Liver (tissue), 10 donors: ENCODE measurements at places on chromosomes 5 and 9. TPM values are rescaled to one million over a fixed set of nuclear protein-coding genes. Genes with fewer than 3 reads are reported as not detected.
A peak's percentile ranks its signal among the peaks of the same experiment; 100 is the strongest.

The SLC34A3 gene
- total RNA-seq = not detected

The IFNB1 gene
- total RNA-seq = not detected

DNA sequence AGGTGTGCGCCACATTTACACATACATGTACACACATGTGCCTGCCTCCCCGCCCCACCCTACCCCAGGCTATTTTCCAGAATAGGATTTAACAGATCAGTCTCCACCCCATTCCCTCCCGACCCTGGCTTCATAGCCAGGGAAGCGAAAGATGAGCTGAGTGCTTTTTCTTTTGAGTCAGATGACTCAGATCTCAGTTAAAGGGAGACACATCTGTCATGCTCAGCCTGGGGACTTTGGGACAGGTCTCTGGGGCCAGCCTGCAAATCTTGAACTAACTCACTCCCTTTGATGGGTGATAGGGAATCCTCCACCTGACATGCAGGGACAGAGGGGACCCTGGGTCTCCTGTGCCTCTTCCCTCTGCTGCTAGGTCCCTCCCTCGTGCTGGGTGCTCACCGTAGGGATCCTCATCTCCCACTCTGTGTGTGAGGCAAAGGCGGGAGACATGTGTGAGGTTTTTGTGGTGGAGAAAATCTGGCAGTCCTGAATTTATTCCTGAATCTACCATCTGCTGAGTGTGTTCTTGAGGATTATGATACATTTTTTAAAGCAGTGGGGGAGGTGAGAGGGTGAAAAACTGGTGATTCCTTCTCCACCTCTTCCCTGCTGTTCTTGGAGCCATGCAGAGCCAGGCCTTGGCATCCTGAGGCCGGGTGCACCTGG is 37.7 kb downstream of the NEUROG1 start:
- peaks cover 6% of the 10 kb centered on the region for H3K27me3 ChIP-seq
- H3K36me3 ChIP-seq = no peaks in the 10 kb centered on the region
- no peak overlapping the region for H3K4me3 ChIP-seq
- no peaks in the 10 kb centered on the region for H3K4me1 ChIP-seq

GRCh38 chr5:160390787-160391696 is 8.8 kb downstream of the FAM200C start:
- no peak overlapping the region for H3K4me3 ChIP-seq
- no peaks in the 10 kb centered on the region for H3K27me3 ChIP-seq
- no peaks in the 10 kb centered on the region for H3K36me3 ChIP-seq
- H3K4me1 ChIP-seq = no peaks in the 10 kb centered on the region
- no peak for DNase-seq

- no peaks in the 10 kb centered on the region for H3K36me3 ChIP-seq
- no peaks in the 10 kb centered on the region for H3K4me1 ChIP-seq
- H3K27ac ChIP-seq = no peak overlapping the region
- no peaks in the 10 kb centered on the region for H3K27me3 ChIP-seq
- no peak for DNase-seq
- H3K4me3 ChIP-seq = no peak overlapping the region
Measured at GRCh38 chr9:70616228-70616990, 202.0 kb upstream of the KLF9 start.

The PCDHB13 gene
- total RNA-seq = 0.19 TPM

DNA sequence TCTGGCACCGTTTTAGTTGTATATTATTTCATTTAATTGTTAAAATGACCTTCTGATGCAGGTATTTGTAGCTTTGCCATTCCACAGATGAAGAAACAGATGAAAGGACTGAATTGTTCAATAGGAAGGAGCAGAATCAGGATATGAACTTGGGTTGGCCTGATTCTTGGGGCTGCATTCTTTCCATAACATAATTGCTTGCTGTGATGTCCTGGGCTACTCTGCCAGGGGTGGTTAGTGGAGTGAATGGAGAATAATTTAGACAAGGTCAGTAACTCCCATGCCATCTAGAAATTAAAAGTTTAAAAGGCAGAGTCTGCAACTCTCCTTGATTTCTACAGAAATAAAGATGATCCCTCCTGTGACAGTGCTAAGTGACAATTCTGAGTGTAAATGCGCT is 15.9 kb downstream of the TLR4 start:
- no peaks in the 10 kb centered on the region for H3K36me3 ChIP-seq
- H3K4me3 ChIP-seq = no peak overlapping the region
- H3K4me1 ChIP-seq = peaks cover 3% of the 10 kb centered on the region
- DNase-seq = no peak
- peak overlapping the region; percentile 65 for H3K27ac ChIP-seq

GRCh38 chr5:43309122-43309521 is 4.1 kb downstream of the HMGCS1 start:
- no peak for DNase-seq
- H3K27me3 ChIP-seq = no peaks in the 10 kb centered on the region
- no peaks in the 10 kb centered on the region for H3K36me3 ChIP-seq
- no peak overlapping the region for H3K4me3 ChIP-seq
- no peak overlapping the region for H3K27ac ChIP-seq

The SLC25A2 gene
- total RNA-seq = 0.42 TPM

DNA sequence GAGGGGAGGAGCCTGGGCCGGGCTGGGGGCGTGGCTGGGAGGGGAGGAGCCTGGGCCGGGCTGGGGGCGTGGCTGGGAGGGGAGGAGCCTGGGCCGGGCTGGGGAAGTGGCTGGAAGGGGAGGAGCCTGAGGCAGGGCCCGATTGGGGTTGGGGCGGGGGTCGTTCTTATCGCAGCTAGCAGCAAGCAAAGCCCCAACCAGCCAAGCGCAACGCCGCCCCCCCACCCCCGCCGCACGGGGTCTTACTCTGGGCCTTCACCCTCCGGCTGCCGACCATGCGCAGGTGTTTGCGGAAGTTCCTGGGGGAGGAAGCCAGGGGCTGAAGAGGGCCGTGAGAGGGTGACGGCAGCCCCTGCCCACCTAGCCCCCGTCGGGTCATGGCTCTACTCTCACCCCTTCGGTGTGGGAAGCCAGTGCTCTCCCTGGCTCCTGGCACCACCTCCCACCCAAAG is 5.0 kb downstream of the NSMF start:
- peaks cover 5% of the 10 kb centered on the region for H3K36me3 ChIP-seq
- peak overlapping the region; percentile 58 for H3K4me3 ChIP-seq
- peak overlapping the region; percentile 92 for H3K27ac ChIP-seq

DNA sequence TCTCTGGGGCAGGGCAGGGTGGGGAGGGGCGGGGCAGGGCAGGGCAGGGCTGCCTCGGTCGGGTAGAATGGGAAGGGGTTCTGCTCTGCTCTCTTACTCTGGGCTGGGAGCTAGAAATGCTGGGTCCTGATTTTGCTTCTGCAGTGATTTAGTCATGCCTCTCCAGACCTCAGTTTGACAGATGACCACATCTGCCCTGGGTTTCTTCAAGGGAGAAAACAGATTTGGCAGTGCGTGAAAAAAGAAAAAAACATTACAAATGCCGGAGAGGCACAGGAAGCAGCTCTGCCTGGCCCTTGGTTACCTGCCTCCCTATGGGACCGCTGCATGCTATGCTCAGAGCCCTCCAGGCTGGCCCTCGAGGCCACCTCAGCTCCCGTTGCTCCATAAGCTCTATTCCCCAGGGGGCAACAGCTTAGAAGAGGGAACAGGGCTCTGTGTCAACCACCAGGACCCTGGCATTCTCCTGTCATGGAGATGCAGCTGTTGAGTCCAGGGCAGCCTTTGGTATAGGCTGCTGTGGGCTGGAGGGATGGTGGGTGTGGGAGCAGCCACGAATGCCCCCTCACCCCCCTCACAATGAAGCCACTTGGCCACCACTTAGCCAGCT is 53.2 kb upstream of the UBTD2 start:
- H3K27me3 ChIP-seq = no peaks in the 10 kb centered on the region
- no peak for DNase-seq
- no peaks in the 10 kb centered on the region for H3K36me3 ChIP-seq
- H3K4me3 ChIP-seq = no peak overlapping the region
- H3K27ac ChIP-seq = no peak overlapping the region

DNA sequence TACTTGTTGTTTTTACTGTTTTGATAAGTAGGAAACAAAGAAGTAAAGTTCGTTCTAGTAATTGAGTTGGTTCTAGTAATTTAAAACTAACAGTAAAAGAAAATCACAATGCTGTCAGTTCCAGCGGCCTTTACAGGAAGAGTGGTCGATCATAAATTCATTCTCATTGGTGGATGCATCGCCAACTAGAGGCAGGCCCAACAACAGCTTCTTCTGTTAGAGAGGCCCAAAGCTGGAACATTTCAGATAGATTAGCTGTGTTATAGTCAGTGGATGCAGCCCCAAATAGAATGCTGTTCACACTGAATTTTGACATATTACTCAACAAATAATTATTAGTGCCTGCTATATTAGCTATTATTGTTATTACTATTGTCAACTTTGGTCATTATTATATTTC is 80.8 kb downstream of the ARRDC3 start:
- no peak overlapping the region for H3K4me3 ChIP-seq
- no peaks in the 10 kb centered on the region for H3K36me3 ChIP-seq
- H3K27ac ChIP-seq = no peak overlapping the region
- H3K27me3 ChIP-seq = no peaks in the 10 kb centered on the region
- no peaks in the 10 kb centered on the region for H3K4me1 ChIP-seq

The GPR21 gene
- total RNA-seq = 0.67 TPM

- no peaks in the 10 kb centered on the region for H3K4me1 ChIP-seq
- no peaks in the 10 kb centered on the region for H3K27me3 ChIP-seq
- H3K36me3 ChIP-seq = no peaks in the 10 kb centered on the region
- no peak overlapping the region for H3K27ac ChIP-seq
- DNase-seq = no peak
Measured at GRCh38 chr5:156759156-156759555, 90.9 kb upstream of the PPP1R2B start.

DNA sequence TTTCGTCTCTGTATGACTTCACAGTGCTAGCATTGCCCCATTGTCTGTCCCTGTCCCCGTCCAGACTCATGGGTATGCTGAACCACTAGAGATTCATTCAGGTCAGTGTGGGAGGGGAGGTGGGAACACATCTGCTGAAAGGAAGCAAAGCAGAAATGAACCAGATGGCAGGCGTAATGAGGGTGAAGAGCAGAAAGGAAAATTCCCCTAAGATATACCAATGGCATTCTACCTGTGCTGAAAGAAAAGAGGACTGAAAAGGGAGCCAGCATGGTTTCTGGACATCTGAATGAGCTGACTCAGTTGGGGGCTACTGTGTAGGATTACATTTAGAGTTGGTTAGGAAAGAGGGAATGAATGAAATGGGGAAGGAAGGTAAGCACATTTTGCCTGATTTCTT is 678.7 kb downstream of the MAT2B start:
- DNase-seq = no peak
- H3K4me1 ChIP-seq = no peaks in the 10 kb centered on the region
- no peak overlapping the region for H3K4me3 ChIP-seq
- no peaks in the 10 kb centered on the region for H3K36me3 ChIP-seq
- no peak overlapping the region for H3K27ac ChIP-seq
- no peaks in the 10 kb centered on the region for H3K27me3 ChIP-seq

DNA sequence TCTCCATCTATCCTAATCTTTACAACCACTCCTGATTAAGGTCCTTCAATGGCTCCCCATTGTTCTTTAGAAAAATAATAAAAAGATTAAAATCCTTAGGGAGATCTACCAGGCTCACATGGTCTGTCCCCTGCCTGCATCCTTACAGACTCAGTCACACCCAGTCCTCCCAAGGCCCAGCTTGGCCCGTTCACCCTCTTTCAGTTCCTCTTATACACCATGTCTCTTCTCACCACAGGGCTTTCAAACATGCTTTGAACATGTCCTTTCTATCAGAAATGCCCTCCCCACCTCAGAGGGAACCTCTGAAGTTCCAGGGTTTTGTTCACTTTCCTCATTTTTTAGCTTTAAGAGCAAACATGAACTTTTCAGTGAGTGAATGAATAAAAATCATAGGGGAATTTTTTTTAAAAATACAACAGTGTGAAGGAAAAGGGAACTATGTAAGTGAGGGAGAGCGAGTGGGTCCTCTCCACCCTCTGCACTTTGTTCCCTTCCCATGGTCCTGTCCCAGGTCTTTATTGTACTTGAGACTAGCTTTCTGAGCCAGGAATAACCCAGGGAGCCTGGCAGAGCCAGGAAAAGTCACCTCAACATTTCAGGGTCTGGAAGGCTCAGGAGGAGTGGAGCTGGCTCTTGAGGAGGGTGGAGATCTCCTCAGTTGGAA is 55.3 kb downstream of the TRPC7 start:
- no peak overlapping the region for H3K4me3 ChIP-seq
- H3K27ac ChIP-seq = no peak overlapping the region
- no peaks in the 10 kb centered on the region for H3K4me1 ChIP-seq
- H3K36me3 ChIP-seq = no peaks in the 10 kb centered on the region
- H3K27me3 ChIP-seq = no peaks in the 10 kb centered on the region

GRCh38 chr5:72480841-72481240 is 26.4 kb downstream of the ZNF366 start:
- no peak overlapping the region for H3K4me3 ChIP-seq
- H3K4me1 ChIP-seq = no peaks in the 10 kb centered on the region
- H3K36me3 ChIP-seq = no peaks in the 10 kb centered on the region
- H3K27ac ChIP-seq = no peak overlapping the region
- no peaks in the 10 kb centered on the region for H3K27me3 ChIP-seq
- no peak for DNase-seq

GRCh38 chr9:111360881-111361280 is 30.9 kb upstream of the OR2K2 start:
- H3K4me3 ChIP-seq = no peak overlapping the region
- no peaks in the 10 kb centered on the region for H3K27me3 ChIP-seq
- H3K27ac ChIP-seq = no peak overlapping the region
- peaks cover 31% of the 10 kb centered on the region for H3K36me3 ChIP-seq
- H3K4me1 ChIP-seq = no peaks in the 10 kb centered on the region

The SLC36A2 gene
- not detected for total RNA-seq

The TERT gene
- total RNA-seq = not detected

The TRPM6 gene
- 0.14 TPM for total RNA-seq

The C5orf52 gene
- not detected for total RNA-seq

GRCh38 chr9:124257844-124258606 is at the start of gene NEK6:
NEK6 (plus strand) TSS chr9:124257949; CDS start chr9:124301965, 44,016 bp downstream.
- peak within 1 kb of the TSS; percentile 87 for H3K4me3 ChIP-seq
- no peaks in the 10 kb centered on the region for H3K27me3 ChIP-seq
- H3K27ac ChIP-seq = peak within 1 kb of the TSS; percentile 98
- DNase-seq = no peak
- H3K4me1 ChIP-seq = peaks cover 9% of the 10 kb centered on the region

- H3K4me3 ChIP-seq = no peak overlapping the region
- H3K27me3 ChIP-seq = no peaks in the 10 kb centered on the region
- H3K4me1 ChIP-seq = peaks cover 31% of the 10 kb centered on the region
- DNase-seq = no peak
Measured at GRCh38 chr5:140111859-140112551, 1.9 kb upstream of the PURA start.

- no peak for DNase-seq
- H3K4me3 ChIP-seq = no peak overlapping the region
- H3K27me3 ChIP-seq = no peaks in the 10 kb centered on the region
- no peaks in the 10 kb centered on the region for H3K4me1 ChIP-seq
Measured at GRCh38 chr9:118529624-118530214, 825.5 kb downstream of the TLR4 start.

The INSL4 gene
- total RNA-seq = not detected

GRCh38 chr9:93336720-93337119 is 114.8 kb upstream of the FAM120A start:
- H3K4me1 ChIP-seq = no peaks in the 10 kb centered on the region
- no peak overlapping the region for H3K4me3 ChIP-seq
- no peak overlapping the region for H3K27ac ChIP-seq
- H3K27me3 ChIP-seq = no peaks in the 10 kb centered on the region
- DNase-seq = no peak
- no peaks in the 10 kb centered on the region for H3K36me3 ChIP-seq

The SHROOM1 gene
- total RNA-seq = 6.1 TPM

GRCh38 chr5:11335881-11336760 is 568.1 kb downstream of the CTNND2 start:
- H3K4me1 ChIP-seq = no peaks in the 10 kb centered on the region
- DNase-seq = no peak
- no peaks in the 10 kb centered on the region for H3K36me3 ChIP-seq
- H3K27ac ChIP-seq = peak overlapping the region; percentile 57
